ENCODE measurements at places on chromosomes 11 and 22.

GRCh38 chr11:37712251-37712650 lies 1114.2 kb upstream of the RAG2 start:
- H3K27me3 ChIP-seq = no peaks in the 10 kb centered on the region
- H3K4me1 ChIP-seq = no peaks in the 10 kb centered on the region
- no peaks in the 10 kb centered on the region for H3K36me3 ChIP-seq
- H3K4me3 ChIP-seq = no peak overlapping the region
- DNase-seq = no peak

DNA sequence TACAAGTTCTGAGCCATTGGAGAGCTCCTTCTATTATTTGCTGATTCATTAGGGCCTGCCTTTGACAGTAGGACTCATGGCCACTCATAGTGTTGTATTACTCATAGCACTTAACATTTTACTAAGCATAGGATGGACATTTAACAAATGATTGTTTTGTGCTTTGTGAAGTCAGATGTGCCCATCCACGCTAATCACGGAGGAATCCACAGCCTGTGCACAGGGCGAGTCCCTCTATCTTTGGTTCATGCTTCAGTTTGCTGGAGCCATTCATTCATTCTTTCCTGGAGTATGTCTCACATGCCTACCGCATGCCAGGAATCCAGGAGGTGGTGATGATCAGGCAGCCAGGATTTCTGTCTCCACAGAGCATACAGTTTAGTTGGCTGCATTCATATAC lies 254.1 kb downstream of the NTM start:
- H3K4me1 ChIP-seq = no peaks in the 10 kb centered on the region
- H3K36me3 ChIP-seq = no peaks in the 10 kb centered on the region
- no peak for DNase-seq
- H3K27me3 ChIP-seq = peaks cover 17% of the 10 kb centered on the region
- no peak overlapping the region for H3K27ac ChIP-seq

DNA sequence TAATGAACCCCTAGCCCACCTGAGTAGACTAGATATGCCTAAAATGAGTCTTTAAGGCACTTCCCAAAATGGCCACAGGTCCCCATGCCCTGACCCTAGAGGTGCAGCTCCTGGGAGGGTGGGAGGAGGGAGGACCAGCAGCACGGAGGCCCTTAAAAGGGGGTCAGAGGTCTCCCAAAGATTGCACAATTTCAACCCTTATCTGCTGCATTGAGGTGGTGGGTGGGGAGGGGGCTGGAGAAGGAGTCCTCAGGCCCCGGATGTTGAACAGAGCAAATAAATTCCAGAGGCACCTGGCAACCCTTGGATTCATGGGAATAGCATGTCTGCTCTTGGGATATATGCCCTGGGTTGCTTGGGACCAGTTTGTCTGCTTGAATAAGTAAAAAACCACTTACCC lies 57.6 kb downstream of the NAV2 start:
- no peaks in the 10 kb centered on the region for H3K36me3 ChIP-seq
- H3K27me3 ChIP-seq = peaks cover 2% of the 10 kb centered on the region
- H3K4me1 ChIP-seq = no peaks in the 10 kb centered on the region
- no peak overlapping the region for H3K27ac ChIP-seq
- no peak overlapping the region for H3K4me3 ChIP-seq
- no peak for DNase-seq

DNA sequence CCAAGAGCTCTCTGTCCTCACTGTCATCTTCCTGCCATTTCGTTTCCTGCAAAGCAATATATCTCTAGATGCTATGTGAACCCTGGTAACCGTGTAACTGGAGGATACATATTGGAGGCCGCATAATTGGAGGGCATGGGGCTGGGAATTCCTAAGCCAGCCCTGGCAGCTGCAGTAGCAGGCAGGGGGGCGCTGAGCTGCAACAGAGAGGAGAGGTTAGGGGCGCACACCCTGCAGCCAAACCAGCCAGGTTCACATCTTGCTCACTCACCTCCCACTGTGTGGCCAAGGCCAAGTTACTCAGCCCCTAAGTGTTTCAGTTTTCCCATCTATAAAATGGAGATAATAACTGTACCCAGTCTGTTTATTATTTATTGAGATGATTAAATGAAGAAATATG lies 39.9 kb upstream of the ZBTB16 start:
- H3K27ac ChIP-seq = no peak overlapping the region
- no peak for DNase-seq
- no peaks in the 10 kb centered on the region for H3K27me3 ChIP-seq
- H3K4me1 ChIP-seq = no peaks in the 10 kb centered on the region
- no peak overlapping the region for H3K4me3 ChIP-seq
- H3K36me3 ChIP-seq = no peaks in the 10 kb centered on the region

DNA sequence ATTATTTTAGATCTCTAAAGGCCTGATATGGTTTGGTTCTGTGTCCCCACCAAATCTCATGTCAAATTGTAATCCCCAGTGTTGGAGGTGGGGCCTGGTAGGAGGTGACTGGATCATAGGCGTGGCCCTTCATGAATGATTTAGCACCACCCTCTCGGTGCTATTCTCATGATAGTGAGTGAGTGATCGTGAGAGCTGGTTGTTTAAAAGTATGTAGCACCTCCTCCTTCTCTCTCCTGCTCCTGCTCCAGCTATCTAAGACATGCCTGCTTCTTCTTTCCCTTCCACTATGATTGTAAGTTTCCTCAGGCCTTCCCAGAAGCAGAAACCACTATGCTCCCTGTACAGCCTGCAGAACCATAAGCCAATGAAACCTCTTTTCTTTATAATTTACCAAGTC lies 114.1 kb downstream of the SERGEF start:
- H3K4me1 ChIP-seq = no peaks in the 10 kb centered on the region
- H3K27ac ChIP-seq = no peak overlapping the region
- peaks cover 36% of the 10 kb centered on the region for H3K36me3 ChIP-seq
- no peak for DNase-seq
- H3K4me3 ChIP-seq = no peak overlapping the region

GRCh38 chr22:35418088-35418487 lies 18.1 kb downstream of the MCM5 start:
- DNase-seq = no peak
- H3K27ac ChIP-seq = no peak overlapping the region

DNA sequence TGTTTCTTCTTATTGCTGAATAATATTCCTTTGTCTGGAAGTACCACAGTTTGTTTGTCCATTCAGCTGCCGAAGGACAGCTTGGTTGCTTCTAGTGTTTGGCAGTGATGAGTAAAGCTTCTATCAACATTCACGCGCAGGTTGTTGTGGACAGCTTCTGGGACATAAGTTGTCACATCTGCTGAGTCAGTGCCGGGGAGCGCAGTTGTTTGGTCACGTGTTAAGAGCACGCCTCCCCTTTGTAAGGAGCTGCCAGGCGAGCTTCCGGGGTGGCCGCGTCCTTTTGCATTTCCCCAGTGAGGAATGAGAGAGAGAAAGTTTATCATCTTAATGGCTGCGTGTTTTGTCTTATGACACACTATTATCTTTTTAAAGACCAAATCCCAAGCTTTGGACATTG lies 30.3 kb downstream of the SAMM50 start:
- no peak overlapping the region for H3K27ac ChIP-seq
- no peak for DNase-seq
- no peak overlapping the region for H3K4me3 ChIP-seq
- peaks cover 72% of the 10 kb centered on the region for H3K36me3 ChIP-seq
- no peaks in the 10 kb centered on the region for H3K27me3 ChIP-seq

- no peak overlapping the region for H3K4me3 ChIP-seq
- H3K27ac ChIP-seq = no peak overlapping the region
- DNase-seq = no peak
- no peaks in the 10 kb centered on the region for H3K4me1 ChIP-seq
These were observed 112.7 kb downstream of the FCHSD2 start for GRCh38 chr11:73029403-73029802.

DNA sequence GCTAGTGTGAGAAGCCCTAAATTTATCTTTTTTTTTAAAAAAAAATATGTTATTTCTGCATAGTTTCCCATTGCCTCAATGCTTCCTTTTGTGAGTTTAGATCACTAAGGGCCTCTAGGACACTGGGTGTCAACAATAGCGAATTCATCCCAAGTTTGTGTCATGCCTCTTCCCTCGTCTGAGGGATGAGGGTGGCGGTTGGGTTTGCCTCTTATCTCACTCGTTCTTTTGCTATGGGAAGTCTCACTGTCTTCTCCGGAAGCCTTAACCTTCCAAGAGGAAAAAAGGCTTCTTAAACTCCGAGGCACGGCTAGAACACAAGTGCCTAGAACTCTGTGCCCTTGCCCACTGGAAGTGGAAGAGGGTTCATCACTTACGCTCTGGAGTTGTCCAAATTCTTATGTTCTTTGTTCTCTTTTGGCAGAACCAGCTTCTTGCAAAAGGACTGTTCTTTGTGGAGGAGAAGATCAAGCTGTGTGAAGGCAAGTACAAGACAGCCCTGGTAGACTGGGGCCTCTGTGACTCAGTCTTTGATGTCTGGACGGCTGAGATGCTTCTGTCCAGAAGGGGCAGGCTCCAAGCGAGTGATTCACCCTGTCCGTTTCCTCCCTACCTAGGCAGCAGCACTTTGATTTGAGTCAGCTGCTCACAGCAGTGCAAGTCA lies 78.5 kb downstream of the TRAF6 start:
- H3K4me3 ChIP-seq = no peak overlapping the region
- H3K27me3 ChIP-seq = peaks cover 1% of the 10 kb centered on the region
- no peaks in the 10 kb centered on the region for H3K36me3 ChIP-seq
- H3K4me1 ChIP-seq = peaks cover 24% of the 10 kb centered on the region
- DNase-seq = peak; percentile 39

DNA sequence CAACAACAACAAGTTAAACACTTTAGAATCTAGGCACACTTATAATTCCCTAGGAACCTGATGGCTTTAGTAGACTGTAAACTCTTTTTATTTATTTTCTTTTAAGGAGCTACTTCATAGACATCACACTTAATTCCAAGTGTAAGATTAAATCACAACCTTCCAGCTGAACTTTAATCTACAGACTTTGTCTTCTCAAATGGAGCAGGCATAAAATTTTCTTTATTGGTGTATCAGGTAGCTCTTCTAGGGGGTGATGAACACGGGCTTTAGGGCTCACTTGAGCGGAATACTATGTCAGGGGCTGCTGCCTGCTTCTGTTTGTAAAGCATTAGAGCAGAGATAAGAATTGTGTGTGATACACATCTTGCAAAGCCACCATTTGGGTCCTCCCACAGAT lies 525.8 kb upstream of the FAT3 start:
- H3K4me3 ChIP-seq = no peak overlapping the region
- DNase-seq = no peak
- H3K27ac ChIP-seq = no peak overlapping the region
- no peaks in the 10 kb centered on the region for H3K27me3 ChIP-seq

- H3K36me3 ChIP-seq = no peaks in the 10 kb centered on the region
- no peak for DNase-seq
- H3K4me1 ChIP-seq = peaks cover 18% of the 10 kb centered on the region
These were observed 2.7 kb downstream of the MUC5B start for GRCh38 chr11:1225386-1226225.

DNA sequence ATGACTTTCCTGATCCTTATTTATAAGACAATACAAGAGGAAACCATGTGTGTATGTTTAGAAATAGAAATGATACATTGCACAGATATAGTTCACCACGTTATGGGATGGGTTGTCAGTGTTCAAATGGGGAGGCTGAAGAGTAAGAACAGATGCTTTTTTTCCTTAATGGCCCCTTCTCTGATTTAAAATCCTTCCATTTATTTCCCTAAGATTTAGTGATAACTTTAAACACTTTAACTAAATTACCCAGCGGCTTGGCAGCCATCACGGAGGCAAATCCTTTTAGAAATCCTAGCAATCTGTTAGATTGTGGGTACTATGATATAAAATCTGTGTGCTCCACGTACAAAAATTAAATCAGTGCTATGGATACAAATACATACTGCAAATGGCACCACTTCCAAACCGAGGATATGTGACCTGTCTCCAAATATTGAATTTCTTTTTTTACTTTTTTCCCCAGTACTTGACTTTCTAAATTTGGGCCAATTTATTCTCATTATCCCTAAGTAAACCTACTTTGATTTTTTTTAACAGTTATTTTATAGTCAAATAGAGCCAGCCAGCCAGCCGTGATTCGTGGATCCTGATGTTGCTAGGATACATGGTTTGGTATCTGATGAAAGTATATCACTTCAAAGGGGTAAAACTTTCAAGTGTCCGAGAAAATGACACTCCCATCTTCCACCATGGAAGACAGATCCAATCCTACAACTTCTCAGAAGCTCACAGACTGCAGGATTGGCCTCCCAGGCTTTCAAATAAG lies 46.1 kb downstream of the BDNF start:
- H3K4me1 ChIP-seq = no peaks in the 10 kb centered on the region
- no peaks in the 10 kb centered on the region for H3K36me3 ChIP-seq
- H3K4me3 ChIP-seq = no peak overlapping the region
- no peak overlapping the region for H3K27ac ChIP-seq

DNA sequence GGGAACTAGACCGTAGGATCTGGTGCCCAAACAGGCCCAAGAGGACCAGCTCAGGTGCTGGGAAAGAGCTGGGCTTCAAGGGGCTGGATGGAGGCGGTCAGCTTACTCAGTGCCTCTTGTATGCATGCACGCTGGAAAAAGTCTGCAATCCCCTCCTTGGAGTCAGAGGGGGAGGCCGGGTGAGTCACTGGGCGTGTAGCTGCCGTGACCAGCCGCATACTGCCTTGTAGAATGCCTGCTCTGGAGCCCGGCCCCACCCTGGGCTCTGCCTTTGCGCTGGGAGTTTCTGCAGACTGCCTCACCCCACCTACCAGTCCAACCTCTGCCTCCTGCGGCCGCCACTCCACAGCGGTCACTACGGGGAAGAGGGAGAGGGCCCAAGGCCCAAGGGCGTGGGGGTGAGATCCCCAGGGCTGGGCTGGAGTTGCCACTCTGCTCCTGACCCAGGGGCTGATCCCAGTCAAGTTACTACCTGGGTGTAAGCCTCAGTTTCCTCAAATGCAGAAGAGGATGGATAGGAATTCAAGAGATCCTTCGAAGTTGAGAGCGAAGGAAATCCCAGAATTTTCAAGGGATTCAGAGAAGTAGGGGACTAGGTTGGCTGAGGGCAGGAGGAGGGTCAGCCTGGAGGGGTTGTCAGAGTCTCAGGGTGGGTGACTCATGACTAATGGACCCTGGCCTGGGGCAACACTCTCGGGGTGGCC lies 4.2 kb downstream of the MRGPRF start:
- DNase-seq = peak; percentile 36
- no peaks in the 10 kb centered on the region for H3K36me3 ChIP-seq
- peak overlapping the region; percentile 15 for H3K27ac ChIP-seq
- peak overlapping the region; percentile 47 for H3K4me3 ChIP-seq
- peaks cover 42% of the 10 kb centered on the region for H3K27me3 ChIP-seq

DNA sequence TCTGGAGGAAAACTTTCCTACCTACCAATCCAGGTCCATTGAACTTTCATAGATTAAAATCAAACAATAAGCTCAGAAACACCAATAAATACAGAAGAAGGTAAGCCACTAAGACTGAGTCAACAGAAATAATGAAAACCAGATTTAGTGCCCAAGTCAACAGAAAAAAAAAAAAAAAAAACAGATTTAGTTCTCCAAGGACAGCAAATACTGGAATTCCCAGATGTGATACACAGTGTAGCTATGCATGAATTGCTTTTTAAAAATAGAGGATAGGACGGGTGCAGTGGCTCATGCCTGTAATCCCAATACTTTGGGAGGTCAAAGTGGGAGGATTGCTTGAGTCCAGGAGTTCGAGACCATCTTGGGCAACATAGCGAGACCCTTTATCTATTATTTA lies 15.7 kb downstream of the DMC1 start:
- DNase-seq = no peak
- H3K27me3 ChIP-seq = no peaks in the 10 kb centered on the region
- H3K4me3 ChIP-seq = no peak overlapping the region
- peaks cover 5% of the 10 kb centered on the region for H3K4me1 ChIP-seq
- no peaks in the 10 kb centered on the region for H3K36me3 ChIP-seq
